Activated CD4-positive, alpha-beta T cell treated with anti-CD3 and anti-CD28 coated beads, Interleukin-2, Interleukin-4, amounts not matched to agents 100 ng/mL and 50 ng/mL, durations not matched to agents 16 hours and 8 hours (primary cell): ENCODE measurements at places on chromosomes 7 and 10.

DNA sequence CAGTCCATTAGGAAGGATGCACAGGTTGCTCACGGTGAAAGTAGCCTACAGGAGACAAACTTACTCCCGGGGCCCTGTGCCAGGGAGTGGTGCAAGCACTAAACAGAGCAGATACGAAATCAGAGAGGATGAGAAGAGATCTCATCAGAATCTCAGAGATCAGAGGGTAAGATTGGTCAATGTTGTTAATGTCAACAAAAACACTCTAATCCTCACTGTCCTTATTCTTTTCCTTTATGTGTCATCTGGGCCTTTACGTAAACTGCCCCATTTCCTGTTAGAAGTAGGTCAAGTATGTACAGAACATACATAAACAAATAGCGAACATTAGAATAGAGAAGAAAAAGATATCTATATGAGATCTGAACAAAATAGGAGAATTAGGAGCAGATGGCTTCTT, 163.1 kb downstream of the PPP1R17 start:
- DNase-seq: no peak

- DNase-seq: no peak
Measured at GRCh38 chr7:116772423-116772863, 89.9 kb upstream of the CAPZA2 start.

DNA sequence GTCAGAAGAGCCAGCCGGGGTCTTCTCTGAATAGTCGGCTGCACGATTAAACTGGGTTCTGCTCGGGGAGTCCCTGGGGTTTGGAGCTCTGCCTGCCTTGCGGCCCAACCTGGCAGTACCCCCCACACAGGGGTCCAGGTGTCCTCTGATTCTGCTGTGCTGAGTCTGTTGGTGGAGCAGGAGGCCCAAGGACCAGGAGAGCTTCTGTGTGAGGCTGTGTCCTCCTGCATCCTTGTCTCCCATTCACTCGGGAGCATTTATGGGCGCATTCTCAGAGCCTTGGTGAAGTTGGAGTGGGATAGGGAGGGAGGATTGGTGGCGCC, 14.2 kb downstream of the INPP5A start:
- DNase-seq: no peak

- DNase-seq: no peak
Measured at GRCh38 chr7:132150711-132151110, 425.6 kb downstream of the PLXNA4 start.

DNA sequence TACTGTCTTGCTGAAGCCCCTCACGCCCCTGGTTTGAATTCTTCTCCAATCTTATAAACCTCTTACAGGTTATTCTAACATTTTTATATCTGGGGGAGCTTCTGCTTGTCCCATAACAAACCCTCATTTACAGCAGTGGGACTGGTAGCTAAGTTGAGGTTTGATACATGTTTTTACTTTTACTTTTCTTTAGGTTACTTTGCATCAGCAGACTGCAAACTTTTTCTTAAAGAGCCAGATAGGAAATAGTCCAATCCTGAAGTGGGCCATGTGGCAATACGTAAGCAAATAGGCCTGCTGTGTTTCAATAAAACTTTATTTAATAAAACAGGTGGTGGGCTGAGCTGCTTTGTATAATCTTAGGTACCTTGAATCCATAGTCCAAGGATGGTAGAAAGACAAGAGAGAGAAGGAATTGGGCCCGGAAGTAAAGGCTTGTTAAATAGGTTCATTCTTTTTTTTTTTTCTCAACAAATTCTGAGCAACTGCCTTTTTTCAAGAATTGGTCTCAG, 27.3 kb downstream of the RAB18 start:
- no peak for DNase-seq

DNA sequence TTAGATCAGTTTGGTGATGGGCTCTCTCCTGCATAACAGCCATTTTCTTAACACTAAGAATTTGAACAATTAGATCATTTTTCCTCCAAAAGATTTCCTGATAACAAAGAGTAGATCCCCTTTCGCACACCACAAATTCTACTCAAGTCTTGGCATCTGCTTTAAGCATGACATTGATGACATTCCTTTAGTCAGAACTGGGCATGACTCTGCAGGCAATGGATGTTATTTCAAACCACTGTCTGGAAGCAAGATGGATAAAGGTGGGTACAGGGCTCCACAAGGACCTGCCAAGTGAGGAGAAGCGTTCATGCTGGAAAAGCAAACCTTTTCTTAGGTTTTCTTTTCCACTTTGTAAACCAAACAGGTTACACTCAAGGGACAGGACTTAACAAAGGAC, 123.5 kb downstream of the GLCCI1 start:
- DNase-seq: no peak

GRCh38 chr10:27285093-27285492, 44.5 kb upstream of the ACBD5 start:
- peak; percentile 54 for DNase-seq
